Bone marrow (tissue), 2 donors: ENCODE measurements at places on chromosomes 12 and 14.

DNA sequence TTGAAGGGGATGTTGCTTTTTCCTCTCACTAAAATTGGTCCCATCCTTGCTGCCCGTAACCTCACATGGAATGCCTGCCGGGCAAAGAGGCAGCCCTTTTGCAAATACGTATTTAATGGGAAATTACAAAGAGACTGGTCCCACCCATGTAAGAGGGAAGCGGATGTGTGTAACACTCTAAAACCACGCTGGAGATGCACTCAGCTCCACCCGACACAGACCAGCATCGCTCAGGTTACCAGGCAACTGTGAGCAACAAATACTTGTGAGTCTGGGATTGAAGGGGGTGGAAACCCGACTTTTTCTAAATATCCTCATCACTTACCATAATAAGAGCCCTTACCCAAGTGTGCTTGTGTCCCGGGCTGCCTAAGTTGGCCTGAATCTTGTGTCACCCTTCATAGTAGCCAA, 47.7 kb downstream of the ELK3 start:
- no peak for DNase-seq

- DNase-seq, result no peak
Measured at GRCh38 chr14:75200451-75200850, 24.0 kb upstream of the TMED10 start.

GRCh38 chr12:68237619-68238018, 12.0 kb upstream of the IL26 start:
- DNase-seq, result no peak

DNA sequence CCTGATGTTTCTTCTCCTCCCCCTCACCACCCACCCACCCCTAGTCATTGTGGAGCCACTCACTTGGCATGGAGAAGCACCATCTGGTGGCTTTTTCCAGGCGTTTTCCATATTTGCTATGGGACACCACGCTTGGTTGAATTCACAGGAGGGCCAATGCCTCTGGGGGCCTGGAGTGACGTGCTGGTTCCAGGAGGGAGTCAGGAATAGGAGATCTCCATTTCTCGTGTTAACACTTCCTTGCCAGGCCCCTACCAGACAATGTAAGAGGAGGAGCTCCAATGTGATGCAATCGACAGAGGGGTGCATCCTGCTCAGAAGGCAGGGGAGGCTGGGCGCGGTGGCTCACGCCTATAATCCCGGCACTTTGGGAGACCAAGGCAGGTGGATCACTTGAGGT, 21.6 kb upstream of the TESC start:
- no peak for DNase-seq

DNA sequence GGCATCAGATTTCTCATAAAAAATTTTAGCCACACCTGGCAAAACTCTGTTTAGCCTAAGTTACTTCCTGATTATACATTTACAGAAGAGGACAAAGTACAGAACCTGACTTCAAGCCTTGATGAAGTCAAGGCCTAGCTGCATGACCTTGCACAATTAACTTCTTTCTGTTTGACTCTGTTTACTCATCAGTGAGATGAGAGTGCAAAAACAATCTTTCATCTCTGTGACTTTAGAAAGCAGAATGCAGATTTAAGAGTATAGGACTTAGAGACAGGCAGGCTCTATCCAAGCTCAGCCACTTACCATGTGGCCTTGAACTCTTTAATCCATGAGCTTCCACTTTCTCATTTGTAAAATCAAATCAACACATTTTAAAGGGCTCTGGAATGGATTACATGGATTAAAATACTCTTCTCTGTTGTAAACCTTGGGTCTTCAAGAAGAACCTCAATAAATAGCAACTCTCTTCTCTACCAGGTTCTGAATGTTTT, 1178.9 kb downstream of the FLRT2 start:
- no peak for DNase-seq

DNA sequence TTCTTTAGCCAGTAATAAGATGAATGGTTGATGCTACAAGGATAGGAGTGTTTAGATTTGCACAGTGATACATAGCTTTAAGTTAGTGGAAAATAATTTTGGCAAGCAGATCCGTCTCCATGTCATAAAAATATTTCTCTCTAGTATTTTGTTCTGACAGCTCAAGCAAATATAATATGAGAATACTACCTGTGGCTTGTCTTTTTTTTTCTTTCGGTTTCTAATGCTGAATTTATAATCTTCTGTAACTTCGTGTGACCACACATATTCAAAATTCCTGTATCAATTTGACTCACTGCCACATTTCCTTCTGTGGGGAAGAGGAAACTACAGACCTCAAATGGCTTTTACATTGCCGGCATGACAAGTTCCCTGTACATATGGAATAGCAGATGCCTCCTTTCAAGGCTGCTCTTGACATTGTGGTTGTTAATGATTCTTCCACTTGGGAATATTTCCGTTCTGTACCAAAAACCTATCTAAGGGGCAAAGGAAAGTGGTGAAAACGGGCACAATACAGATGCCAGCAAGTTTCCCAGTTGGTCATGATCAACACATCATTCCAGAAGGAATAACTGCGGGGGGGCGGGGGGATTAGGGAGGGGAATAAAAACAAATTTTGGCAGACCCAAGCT, 103.6 kb upstream of the CCDC91 start:
- no peak for DNase-seq

DNA sequence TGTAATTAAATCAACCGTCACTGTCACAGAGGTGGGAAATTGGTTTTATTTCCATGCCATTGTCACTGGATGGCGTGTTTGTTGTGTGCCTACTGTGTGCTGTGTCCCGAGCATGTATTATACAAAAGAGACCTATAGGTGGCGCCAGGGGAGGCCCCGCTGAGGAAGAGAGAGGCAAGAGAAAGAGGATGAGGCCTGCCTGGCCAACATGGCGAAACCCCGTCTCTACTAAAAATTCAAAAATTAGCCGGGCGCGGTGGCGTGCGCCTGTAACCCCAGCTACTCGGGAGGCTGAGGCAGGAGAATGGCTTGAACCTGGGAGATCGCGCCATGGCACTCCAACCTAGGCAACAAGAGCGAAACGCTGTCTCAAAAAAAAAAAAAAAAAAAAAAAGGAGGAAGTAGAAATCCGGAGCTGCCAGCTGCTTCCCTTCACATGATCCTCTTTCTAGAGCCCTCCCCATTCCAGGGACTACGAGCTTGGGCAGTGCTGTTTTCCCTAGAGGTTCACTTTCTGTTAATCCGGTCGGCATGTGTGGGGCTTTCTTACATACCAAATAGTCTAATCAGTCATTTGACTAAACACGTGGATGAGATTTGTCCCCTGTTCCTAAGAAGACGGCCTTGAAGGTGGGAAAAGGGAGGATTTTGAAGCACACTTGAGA, 6.4 kb upstream of the CCDC175 start:
- no peak for DNase-seq

GRCh38 chr14:80678436-80678835, 263.1 kb downstream of the CEP128 start:
- DNase-seq, result no peak

DNA sequence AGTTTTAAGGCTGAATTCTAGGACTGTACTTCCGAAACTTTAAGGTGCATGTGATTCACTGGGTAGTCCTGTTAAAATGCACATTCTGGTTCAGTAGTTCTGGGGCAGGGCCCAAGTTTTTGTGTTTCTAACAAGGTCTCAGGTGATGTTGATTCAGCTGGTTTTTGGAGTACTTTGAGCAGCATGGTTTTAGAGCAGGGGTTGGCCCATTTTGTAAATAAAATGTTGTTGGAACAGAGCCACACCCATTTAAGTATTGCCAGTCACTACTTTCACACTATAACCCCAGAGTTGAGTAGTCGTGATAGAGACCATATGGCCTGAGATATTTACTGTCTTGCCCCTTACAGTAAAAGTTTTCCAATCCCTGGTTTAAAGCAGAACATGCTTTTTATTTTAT, 111.3 kb downstream of the SYNE2 start:
- DNase-seq, result no peak

DNA sequence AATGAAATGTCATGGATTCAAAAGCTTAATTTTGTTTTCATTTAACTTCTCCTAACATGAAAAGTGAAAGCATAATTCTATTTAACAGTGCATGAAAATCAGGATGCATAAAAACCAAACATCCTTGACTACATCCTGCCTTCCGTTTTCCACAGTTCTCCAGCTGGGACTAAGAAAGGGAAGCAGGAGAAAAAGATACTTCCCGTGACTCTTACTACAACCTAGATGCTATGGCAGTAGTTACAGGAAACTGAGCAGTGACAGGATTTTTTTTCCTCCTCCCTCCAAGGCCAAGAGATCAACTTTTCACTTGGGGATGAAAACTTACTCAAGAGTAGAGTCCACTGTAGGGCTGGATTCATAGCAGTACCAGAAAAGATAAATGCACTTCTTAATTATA, 2.6 kb downstream of the EXOC5 start:
- no peak for DNase-seq

GRCh38 chr12:106431839-106432411, 74.4 kb downstream of the POLR3B start:
- DNase-seq, result no peak

DNA sequence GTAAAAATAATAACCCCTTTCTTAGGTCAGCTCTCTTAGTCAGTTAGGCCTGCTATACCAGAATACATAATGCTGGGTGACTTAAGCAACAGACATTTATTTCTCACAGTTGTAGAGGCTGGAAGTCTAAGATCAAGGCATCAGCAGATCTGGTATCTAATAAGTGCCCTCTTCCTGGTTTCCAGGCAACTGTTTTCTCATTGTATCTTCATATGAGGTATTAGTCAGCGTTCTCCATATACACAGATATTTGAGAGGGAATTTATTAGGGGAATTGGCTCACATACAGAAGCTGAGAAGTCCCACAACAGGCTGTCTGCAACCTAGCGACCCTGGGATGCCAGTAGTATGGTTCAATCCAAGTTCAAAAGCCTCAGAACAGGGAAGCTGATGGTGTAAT, 896.0 kb downstream of the GALC start:
- DNase-seq, result no peak

DNA sequence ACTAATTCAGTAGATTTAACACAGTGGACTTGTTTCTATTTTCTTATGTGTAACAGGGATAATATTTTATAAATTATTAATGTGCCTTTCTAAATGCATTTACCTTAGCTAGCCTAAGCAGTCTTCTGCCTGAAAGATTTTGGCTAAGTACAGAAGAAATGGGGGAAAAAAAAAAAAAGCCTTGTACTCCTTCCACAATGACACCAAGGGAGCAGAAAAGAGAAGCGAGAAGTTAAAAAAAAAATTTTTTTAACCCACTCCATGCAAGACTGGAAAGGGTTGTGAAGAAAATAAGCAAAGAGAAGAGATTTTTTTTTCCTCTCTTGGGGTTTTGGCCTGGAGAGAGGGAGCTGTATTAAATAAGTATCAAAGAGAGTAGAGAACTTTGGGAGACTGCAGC, 28.7 kb downstream of the NELL2 start:
- no peak for DNase-seq
